ENCODE measurements at places on chromosomes 5 and 9.

DNA sequence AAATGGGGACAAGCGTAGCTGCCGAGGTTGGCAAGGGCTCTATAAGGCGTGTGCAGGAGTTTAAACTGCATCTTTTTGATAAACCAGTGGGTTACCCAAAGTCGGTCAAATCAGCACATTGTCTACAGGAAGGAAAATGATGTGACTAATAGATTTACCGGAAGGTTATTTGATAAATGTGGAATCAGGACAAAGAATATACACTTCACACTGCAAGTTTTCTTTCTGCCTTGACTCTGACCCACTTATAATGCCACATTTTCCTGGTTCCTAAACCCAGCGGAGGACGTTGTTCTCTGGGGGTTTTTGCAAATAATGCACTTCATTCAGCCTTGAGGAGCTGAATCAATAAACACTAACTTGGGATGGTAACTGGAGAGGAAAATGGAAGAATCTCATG is 76.8 kb downstream of the TTLL11 start:
- DNase-seq = no peak

GRCh38 chr9:80690349-80690939 is 998.9 kb downstream of the TLE1 start:
- no peak for DNase-seq

DNA sequence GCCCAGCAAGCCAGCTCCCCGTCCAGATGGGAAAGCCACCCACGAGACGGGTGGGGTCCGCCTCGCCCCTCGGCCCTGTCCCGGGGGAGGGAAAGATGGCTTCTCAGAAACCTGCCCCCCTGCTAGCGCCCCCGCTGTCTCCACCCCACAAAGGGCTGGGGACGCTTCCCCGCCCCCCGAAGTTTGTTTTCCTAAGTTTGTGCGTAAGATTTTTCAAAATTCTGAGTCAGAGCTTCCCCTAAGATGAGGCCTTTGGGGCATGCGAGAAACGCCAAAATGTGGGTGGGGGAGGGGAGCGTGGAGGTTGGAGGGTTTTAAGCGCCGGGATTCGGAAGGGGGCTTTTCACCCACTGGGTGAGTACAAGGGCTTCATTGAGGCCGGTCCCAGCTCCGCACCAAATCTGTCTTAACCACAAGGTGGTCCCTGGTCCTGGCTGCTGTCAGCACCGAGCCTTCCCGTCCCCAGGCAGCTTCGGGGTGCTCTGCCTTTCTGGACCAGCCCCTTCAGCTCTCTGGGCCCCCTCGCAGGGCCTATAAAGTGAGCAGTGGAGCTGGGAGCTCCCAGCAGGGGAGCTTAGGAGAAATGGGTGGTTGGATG is 32.3 kb downstream of the PRRX2 start:
- no peak for DNase-seq

DNA sequence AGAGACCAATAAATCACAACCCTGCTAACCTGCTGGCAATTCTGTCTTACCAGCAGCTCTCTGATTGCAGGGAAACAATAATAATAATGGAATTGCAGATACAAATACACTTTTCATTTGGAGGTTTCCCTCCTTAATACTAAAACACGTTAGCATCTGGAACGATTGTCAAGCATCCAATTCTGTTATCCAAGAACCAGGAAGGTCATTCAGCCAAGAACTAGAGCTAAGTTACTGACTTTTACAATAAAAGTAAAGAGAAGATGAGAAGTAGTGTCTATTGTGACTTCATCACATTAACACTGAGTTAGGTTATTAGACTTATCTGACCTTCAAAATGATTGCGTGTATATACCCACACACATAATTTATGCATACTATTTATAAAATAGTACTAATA is 335.6 kb downstream of the BRINP1 start:
- DNase-seq = no peak

GRCh38 chr5:117188211-117188610 is 613.6 kb upstream of the SEMA6A start:
- DNase-seq = no peak

DNA sequence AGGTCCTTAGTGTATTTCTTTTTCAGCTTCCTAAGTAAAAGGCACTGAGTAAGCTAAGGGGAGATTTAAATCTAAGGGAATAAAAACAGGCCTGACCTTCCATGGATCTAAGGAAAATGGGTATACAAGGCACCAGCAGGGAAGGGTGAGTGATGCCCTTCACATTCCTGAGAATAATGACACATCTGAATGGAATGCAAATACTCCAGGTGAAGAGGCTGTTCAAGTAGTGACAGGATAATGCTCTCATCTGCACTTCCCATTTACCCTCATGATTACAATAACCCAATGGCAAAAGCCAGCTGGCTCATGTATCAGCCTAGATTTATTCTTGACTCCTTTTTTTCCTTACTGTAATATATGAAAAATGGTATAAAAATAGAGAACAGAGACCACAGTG is 216.2 kb upstream of the ACTBL2 start:
- peak; percentile 79 for DNase-seq

DNA sequence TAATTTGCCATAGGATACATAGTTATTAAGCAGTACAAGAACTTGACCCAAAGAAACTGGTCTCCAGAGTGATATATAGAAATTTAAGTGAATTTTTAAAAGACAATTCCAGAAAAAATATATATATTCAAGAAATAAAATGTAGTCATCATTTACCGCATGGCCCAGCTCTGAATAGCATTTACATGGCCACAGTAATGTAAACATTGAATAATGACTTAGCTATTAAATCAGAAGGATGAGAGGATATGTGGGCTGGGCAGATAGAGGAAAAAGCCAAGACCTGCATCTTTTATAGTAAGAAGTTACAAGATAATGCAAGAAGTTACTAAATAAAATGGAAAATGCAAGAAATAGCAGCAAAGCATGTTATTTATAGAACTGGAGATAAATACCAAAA is 405.2 kb upstream of the WWC1 start:
- DNase-seq = no peak

DNA sequence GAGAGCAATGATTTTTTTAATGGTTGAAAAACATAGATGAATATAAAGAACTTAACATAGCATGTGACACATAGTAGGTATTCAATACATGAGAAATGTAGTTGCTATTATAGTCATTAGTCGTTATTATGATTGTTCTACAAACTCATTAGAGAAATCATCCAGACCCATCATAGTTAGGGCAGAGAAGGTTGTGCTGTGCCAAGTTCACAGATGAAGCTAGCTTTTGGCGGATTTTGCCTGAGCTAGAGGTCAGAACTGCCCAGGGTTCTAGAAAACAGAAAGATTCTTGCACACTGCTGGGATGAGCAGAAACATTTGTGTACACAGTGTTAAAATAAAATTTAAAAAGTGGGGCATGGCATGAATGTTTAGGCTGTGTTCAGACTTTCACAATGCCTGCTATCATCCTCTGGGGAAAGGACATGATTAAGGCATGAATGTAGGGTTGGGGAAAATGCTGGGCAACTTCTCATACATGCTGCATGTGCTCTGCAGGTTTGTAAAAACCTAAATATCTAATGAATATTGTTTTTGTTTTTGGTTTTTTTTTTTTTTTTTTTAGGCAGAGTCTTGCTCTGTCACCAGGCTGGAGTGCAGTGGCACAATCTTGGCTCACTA is 33.3 kb upstream of the RAD23B start:
- DNase-seq = no peak

DNA sequence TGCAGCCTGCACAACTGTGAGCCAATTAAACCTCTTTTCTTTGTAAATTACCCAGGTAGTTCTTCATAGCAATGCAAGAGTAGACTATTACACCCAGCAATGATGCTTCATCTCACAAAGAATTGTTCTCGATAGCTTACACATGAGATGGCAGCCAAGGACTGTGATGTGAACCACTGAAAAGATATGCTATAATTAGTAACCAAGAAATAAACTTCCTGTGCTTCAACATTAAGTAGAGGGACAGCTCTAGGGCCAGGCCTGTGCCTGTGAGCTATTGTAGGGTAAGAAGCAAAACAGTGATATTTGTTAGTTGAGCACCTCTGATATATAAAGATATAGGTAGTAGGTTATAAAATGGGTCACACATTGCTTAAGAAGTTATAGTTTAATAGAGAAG is 41.8 kb upstream of the DPYSL3 start:
- no peak for DNase-seq

DNA sequence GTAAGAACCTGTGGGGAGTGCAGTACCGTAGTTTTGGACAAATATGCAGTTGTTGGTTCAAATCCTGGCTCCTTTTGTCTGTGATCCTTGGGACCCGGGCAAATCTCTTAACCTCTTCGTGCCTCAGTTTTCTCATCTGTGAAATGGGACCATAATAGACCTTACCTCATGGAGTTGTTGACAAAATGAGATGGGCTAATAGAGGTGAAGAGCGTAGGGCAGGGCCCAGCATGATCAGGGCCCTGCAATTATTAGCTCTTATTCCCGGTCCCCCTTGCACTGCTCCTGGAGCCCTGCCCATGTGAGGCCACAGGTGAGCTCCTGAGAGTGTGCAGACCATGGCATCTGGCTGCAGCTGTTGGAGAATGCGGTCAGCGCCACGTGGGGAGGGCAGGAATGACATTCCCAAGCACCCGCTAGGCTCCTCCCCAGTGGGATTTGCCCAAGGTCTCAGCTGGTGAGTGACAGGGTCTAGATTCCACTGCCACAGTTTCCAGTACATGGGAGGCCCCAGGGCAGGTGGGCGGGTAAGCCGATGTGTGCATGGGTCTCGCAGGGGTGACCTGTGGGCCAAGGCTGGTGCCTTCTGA is 41.0 kb downstream of the NEK6 start:
- DNase-seq = peak; percentile 52

DNA sequence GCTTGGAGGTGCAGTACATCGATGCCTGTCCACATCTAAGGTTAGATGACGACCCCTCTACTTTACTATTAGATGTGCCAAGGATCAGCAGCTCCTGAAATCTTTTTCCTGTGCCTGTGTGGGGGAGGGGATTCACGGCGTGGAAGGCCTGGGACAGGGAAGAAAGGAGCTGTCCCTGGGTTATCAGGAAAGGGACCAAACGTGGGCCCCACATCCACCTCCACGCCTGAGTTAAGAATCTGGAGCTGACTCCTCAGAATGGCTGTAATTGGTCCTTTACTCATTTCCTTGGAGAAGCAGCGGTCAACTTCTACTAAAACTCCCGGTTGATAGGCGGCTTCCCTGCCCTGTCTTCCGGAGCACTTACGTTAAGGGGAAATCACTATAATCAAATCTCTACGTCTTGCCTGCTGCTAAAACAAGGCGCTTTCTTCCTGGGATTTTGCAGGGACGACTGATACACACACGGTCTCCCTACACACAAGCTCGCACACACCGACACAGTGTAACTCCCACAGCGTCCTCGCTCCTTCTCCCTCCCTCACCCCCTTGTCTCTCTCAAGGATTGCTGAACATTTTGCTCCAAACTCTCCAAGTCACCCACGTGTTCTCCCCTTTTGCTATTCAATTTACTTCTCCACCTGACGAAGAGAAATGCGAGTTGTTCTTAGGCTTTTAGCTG is 1.4 kb downstream of the PDE4D start:
- DNase-seq = no peak

GRCh38 chr5:173730632-173731298 is 114.3 kb upstream of the BOD1 start:
- DNase-seq = no peak

DNA sequence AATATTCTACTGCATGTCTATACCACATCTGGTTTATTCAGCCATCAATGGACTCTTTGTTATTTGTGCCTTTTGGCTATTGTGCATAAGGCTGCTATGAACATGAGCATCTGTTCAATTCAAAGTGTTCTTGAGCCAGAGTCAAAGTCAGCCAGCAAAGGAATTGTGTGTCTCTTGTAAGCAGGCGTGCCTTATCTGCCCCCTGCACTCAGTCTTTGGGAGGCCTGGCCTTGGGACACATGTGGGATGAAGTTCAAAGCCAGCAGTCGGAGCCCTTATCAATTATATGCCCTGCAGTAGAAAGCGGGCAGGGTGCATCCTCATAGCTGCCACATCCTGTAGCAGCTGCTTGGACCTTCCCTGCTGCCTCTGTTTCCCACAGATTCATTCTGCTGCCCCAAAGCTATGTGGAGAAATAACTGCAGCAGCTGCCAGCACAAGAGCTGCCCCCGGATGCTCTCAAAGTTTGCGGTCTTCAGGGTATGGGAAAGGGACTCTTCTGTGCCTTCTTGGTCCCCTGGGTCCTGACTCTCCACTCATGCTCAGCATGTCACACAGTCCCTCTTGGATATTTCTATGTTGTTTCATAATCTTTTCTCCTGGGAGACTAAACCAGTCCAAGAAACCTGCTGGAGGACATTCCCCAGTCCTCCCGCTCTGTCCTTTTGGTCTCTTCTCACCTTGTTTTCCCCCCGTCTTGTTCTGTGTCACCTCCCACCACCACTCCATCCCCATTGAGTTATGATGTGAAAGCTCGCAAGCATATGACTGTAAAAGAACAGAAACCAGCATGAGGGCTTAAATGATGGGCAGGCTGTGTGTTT is 35.9 kb downstream of the STOM start:
- no peak for DNase-seq

- DNase-seq = no peak
Measured at GRCh38 chr9:111926421-111926875, 29.8 kb downstream of the UGCG start.

- no peak for DNase-seq
Measured at GRCh38 chr5:14156290-14156649, 13.1 kb downstream of the TRIO start.

DNA sequence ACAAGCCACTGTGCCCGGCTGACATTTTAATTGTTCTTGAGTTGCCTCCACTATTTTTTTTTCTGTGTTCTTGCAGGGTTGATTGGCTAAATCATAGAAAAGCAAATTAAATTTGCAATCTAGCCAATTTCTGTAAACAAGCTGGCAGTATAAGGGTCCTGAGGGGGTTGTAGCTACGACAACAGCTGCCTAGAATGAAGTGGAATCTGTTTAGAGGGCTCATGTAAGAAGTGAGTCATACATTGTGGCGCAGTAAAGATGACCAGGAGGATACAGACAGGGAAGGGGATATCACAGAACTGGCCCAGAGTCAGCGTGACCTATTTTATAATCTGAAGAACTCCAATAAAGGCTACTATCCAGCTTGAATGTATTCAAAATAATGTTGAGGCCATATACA is 82.2 kb upstream of the TLE1 start:
- no peak for DNase-seq

GRCh38 chr5:180470966-180471582 is 23.1 kb upstream of the CNOT6 start:
- peak; percentile 28 for DNase-seq

- no peak for DNase-seq
Measured at GRCh38 chr9:133207021-133207531, 2.0 kb downstream of the OBP2B start.

DNA sequence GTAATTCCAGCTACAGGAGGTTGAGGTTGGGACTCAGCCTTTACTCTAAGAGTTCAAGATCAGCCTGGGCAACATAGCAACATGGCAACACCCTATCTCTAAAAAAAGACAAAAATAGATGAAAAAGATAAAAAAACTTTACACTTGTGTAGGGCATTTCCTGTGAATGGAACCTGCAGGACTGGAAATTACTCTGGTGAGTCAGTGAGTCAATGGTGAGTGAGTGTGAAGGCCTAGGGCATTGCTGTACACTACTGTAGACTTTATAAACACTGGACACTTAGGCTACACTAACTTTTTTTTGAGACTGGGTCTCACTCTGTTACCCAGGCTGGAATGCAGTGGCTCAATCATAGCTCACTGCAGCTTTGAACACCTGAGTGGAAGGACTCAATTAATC is 19.5 kb upstream of the ARSI start:
- peak; percentile 94 for DNase-seq
